Smooth muscle cell of the brain vasculature (primary cell): ENCODE measurements at places on chromosomes 3 and 15.

DNA sequence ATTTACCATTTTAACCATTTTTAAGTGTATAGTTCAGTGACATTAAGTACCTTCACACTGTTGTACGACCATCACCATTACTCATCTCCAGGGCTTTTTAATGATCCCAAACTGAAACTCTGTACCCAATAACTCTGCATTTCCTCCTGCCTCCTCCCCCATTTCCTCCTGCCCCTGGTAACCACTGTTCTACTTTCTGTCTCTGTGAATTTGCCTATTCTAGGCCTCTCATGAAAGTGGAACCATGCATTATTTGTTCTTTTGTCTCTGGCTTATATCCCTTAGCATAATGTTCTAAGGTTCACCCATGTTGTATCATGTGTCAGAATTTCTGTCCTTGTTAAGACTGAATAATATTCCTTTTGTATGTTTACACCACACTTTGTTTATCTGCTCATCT lies 154.2 kb downstream of the MECOM start:
- no peak for DNase-seq

- DNase-seq: no peak
Observed at GRCh38 chr3:52087731-52088130, 31.4 kb upstream of the DUSP7 start.

DNA sequence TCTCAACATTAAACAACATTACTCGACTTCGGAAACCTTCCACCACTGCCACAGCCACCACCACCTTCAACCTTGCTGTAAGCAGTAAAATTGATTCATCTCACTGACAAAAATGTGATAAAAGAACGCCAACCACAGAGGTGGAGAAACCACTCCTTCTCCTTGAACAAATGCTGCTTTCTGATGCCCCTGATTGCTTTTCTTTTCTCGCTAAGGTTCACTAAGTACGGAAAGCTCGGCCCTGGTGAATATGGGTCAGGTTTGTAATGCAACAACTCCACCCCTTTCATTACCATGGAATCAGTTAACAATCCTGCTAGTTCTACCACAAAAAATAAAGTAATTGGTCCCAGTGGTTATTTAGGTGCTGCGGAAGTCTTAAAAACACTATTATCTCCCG lies 44.9 kb downstream of the MEIS2 start:
- DNase-seq: no peak

DNA sequence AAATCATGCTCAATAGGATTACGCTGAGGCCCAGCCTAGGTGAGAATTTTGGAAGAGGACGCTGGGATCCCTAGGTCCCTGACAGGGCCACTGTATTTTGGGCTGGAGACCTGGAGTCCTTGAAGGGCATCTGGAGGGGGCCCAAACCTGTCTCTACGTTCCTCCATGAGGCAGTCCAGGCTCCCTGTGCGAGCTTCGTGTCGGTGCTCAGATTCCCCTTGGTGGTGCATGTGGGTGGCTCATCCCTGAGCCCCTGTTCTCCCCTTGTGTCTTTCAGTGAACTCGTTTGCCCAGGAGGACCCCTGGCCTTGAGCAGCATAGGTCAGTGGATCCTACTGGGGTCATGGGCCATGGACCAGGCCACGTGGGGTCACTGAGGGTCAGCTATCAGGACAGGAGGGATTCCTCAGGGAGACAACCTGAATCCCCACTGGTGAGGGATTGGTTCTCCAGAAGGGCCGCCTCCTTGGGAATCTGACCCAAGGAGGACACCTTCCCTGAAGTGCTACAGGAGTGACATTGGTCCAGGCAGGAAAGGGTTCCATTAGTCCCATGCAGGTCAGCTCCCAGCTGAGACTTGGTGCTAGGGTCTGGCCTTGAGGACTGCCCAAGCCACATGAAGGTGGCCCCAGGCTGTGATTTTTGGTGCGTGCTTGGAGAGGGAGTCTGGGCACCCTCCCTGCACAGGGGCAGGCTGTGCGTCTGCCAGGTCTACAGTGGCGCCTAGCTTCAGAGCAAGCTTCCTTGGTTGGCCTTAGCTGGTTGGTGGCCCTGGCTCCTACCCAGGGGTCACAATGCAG lies 229.8 kb downstream of the SNRPN start:
- no peak for DNase-seq

GRCh38 chr3:124964387-124964786 lies 29.8 kb upstream of the MUC13 start:
- no peak for DNase-seq
